ENCODE measurements at places on chromosomes 7 and 10.
A peak's percentile ranks its signal among the peaks of the same experiment; 100 is the strongest.

DNA sequence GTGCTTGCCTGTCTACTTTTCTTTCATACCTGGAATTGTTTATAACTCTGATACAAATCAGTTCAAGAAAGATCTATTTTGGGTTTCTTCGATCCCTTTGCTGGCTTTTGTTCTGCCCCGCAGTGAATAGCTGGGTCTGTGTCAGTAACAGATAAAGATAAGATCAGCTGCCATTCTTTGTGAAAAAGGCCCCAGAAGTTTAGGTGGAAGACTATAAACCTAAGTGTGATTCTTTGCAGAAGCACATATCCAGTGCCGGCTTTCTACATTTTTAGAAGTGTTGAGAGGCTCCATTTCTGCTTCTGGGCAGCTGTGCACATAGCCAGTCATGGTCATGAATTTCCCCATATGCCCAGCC is 686.4 kb upstream of the C7orf33 start:
- no peak for DNase-seq

DNA sequence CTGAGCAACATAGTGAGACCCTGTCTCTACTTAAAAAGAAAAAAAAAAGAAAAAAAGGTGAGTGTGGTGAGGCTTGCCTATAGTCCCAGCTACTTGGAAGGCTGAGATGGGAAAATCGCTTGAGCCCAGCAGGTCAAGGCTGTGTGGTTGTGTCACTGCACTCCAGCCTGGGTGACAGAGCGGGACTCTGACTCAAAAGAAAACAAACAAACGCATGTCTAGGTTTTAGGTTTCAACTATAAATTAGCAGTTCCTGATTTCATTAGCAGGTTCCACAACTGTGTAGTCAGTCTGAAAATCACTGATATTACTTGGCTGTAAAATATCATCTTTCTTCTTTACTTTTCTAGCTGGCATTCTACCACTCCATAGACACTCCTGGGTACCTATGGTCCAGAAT is 155.7 kb upstream of the HGF start:
- DNase-seq = no peak

GRCh38 chr7:70733090-70733489 is 398.9 kb upstream of the GALNT17 start:
- DNase-seq = no peak

GRCh38 chr7:85407391-85407790 is 220.5 kb upstream of the SEMA3D start:
- no peak for DNase-seq

DNA sequence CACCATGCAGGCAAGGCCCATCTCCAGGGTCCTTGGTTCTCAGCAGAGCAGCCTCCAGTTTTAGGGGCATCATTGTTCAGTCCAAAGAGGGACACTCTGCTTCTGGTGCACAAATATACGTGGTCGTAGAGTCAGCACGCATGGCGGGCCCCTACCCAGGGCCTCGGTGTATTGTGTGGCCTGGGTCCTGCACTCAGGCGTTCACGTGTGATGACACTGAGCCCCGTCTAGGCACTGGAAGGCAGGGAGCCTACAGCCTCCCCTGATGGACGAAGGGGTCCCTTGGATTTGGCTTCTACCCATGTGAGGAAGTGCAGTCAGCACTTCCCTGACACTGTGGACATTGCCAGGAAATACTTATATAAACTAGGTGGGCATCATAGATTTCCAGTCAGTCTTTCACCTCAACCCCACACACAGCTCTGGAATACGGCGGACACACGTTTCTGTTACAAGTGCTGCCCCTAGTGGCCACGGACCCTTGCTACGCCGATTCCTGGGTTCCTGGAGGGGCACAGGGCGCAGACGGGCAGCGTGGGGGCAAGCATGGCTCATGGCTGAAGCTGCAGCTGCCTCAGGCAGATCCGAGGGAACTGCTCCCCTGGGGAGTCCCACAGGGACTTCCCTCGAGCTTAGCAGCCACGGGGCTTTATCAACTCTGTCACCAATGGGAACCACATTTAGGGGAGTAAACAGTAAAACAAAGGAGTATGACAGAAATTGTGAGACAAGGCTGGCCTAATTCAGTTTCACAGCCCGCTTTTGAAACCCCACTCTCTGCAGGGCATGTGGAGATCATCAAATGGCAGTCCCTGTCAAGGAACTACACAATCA is 25.4 kb downstream of the AIFM2 start:
- no peak for DNase-seq

DNA sequence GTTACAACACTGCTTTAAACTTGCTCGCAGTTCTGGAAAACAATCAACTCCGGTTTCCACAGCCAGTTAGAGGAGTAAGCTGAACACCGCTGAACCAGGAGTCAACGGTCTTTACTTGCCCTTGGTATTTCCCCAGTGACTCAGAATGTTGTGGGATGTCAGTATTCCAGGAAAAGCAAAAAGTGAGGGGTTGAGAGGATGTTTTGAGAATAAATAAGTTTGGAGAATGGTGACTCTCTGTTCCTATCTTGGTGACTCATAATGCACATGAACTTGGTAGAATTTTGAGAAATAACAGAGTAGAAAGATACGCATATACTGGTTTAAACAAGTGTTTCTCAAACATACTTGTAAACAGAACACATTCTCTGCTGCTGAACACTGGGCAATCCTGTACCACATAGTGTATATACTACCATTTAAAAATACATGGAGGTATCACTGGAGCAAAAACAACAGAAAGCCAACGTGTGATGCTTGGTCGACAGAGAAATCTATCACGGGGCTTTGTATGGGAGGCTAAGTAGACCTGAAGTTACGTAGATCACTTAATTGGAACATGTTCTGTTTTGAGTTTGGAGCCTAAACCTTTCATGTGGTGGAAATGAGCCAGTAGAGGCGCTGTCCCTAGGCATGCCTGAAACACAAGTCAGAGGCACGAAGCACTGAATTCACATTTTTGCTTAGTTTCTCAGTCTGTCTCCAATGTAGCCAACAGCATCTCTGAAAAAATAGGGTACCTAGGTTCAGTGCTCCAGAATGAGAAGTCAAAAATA is 534.3 kb downstream of the PARD3 start:
- no peak for DNase-seq

- DNase-seq = peak; percentile 36
Observed at GRCh38 chr10:59337201-59337652, 25.1 kb downstream of the FAM13C start.
